Suppressor macrophage treated with lipopolysaccharide for 4 hours (primary cell): ENCODE measurements at places on chromosomes 7 and 10.

DNA sequence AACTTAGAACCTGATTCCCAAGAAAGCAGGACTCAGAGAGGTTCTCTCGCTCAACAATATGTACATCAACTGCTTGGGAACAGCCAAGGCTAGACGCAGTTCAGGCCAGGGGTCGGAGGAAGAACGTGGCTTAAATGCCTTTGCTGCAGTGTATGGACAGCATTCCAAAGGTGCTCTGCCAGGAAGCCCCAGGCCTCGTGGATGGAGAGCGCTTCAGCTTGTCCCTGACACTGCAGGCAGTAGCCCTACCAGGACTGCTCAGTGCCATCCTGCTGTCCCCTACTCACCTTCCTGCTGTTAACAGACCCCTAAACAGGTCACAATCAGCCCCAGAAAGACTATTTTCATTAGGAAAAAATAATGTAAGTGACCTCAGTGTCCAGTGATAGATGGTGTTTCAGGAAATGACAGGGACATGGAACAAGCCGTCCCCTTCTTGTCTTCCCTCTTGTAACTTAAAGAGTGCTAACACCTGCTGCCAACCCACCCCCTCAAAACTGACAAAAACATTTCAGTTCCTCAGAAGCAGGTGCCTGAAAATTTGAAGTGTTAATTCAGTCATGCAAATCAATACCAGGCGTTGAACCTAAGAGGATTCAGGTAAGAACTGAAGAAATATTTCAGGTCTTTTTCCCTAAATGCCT lies 16.5 kb downstream of the CREB3L2 start:
- DNase-seq, result no peak

- DNase-seq, result no peak
These were observed 146.3 kb downstream of the ADARB2 start for GRCh38 chr10:1591045-1591444.

GRCh38 chr10:102757323-102757722 lies 13.6 kb downstream of the WBP1L start:
- no peak for DNase-seq

GRCh38 chr7:96414931-96415292 lies 93.0 kb upstream of the SLC25A13 start:
- peak; percentile 58 for DNase-seq

GRCh38 chr10:76463111-76463510 lies 1031.7 kb downstream of the LRMDA start:
- no peak for DNase-seq

- no peak for DNase-seq
These were observed 544.4 kb downstream of the SH2D4B start for GRCh38 chr10:81081887-81082620.

- DNase-seq, result no peak
These were observed 215.5 kb downstream of the ACTR3B start for GRCh38 chr7:152975076-152975475.

DNA sequence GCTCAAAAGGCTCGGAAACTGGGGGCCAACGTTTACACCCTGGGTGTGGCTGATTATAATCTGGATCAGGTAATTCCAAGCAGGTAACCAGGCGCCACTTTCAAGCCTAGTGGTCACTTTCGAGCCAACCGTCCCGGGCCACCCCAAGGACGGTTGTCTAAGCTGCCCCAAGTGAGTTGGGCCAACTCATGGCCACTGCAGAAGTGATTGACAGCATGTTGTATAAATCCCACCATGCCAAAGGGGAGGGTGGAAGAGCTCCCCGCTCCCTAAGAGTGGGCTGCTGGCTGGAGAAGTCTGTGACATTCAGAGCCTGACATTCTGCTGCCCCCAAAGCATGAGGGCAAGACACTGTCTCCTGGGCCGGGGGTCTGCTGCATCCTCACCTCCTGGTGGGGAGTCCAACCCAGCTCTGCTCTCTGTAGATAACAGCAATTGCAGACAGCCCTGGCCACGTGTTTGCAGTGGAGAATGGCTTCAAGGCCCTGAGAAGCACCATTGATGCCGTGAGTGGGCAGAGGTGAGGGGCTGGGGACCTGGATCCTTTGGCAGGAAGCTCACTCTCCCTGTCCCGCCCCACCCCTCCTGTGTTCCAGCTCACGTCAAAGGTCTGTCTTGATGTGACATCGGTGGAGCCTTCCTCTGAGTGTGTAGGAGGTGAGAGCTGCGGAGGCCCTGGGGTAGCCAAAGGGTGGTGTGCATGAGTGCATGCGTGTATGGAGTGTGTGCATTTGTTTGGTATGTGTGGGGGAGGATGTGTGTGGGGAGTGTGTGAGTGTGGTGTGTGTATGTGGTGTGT lies 10.8 kb downstream of the ANTXRL start:
- no peak for DNase-seq

DNA sequence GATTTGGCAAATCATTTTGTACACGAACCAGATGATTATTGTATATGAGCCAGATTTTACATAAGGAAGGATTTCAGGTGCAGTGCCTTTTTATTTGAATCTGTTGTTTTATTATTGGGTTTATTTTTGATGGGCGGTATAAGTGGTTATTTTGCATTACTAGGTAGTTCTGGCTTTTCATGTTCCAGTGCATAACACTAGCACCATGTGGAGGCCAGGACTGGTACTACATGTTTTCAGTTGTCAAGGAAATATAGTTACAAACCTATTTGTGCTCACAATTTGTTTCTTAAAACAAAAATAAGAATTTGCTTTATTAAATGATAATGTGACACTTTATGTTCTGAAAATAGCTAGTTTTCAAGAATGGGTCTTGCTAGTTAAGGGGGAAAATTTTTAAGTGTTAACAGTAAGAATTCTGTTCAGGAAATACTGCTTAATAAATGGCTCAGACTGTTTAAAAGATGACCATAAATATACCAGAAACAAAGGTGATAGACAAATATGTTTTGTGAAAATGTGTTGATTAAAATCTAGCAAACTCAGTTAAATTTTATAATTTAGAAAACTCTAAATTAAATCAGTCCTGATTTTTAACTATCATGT lies 7.1 kb upstream of the SEMA3E start:
- peak; percentile 10 for DNase-seq

DNA sequence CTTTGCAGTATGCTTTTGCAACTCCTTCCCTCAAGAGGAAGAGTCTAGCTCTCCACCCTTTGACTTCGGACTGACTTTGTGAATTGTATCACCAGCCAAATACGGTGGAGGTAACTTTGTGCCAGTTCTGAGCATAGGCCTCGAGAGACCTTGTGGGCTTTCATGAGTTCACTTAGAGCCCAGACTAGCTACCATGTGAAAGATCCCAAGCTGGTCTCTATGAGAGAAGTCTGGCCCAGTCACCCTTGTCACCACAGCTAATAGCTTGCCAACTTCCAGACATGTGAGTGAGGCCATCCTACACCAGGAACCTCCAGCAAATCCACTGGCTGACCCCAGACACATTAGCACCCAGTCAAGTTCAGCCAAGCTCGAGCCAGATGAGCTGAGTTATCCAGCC lies 72.2 kb upstream of the EXOC4 start:
- no peak for DNase-seq

- no peak for DNase-seq
These were observed 52.4 kb downstream of the PLCE1 start for GRCh38 chr10:94046098-94046497.

GRCh38 chr10:120075349-120075748 lies 182.8 kb downstream of the SEC23IP start:
- DNase-seq, result no peak

DNA sequence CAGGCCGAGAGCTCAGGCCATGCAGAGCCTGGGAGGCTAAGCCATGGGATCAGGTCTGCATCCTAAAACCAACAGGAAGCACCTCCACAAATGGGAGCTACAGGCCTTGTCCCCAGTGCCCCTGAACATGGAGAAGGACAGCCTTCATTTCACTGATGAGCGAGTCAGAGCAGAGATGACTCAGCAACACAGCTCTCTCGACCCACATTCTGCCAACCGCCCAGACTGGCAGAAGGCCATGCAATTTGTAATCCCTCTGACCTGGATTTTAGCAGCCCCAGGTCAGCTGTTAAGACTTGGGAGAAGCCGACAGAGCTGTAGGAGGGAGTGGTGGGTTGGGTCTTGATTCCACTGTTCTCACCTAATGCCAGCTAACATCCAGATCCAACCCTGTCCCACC lies 25.5 kb downstream of the VOPP1 start:
- DNase-seq, result peak; percentile 75

GRCh38 chr10:84427903-84428650 lies 99.7 kb downstream of the CCSER2 start:
- DNase-seq, result no peak

DNA sequence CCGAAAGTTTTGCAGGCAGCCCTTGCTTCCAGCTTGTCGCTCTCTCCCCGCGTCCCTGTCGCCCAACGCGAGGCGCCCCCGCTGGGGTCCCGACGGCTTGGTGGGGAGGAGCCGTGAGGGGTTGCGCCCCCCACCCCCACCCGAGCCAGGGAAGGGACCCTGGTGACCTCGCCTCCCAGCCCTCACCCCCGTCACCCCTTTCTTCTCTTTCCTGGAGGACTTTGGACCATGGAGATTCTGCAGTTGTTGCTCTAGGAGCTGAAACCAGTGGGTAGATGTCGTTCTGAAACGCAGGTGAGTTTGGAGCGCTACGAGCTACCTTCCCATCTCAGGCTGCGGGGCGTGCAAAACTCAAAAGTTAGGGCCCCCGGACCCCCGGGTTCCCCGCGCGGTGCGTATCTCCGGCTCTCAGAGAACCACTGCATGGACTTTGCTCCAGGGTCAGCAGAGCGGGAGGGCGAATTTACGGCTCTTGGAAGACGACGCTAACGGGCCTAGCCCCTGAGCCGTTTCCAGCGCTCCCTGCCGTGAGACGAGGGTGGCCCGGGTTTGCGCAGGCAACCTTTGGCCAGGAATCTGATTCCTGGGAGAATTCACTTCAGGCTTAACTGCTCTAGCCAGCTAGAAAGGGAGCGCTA lies 684 bp upstream of the ATXN7L1 start:
- DNase-seq, result no peak

DNA sequence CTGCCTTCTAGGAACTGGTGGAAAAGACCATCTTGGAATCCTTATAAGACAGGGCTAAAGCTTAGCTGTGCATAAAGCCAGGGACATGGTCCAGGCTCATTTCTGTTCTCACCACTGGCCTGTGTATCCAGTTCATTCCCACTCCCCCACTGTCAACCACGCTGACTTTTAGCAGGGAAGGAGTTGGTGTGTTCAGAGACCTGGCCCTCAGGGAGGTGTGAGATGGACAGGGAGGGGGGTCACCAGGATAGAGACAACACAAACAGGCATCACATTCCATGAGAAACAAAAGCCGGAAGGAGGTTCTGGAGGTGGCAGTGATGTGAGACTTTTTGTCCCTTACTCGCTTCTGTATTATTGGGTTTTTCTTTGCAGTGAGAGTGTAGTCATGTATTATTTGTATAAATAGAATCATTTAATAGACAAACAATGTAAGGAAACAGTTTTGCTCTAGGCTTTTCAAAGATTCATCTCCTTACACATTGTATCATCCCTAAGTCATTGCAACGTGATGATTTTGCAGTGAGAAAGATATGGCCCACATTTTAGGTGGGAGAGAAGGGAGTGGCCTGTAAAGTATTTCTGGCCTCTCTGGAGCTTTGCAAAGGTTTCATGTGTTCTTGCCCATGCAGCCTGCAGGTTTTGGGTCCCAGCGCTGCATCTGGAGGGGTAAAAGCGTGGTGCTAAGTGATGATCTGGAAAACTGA lies 52.0 kb downstream of the EEPD1 start:
- DNase-seq, result no peak
